Fibroblast of skin of right quadriceps (primary cell): ENCODE measurements at places on chromosomes 7 and 10.

DNA sequence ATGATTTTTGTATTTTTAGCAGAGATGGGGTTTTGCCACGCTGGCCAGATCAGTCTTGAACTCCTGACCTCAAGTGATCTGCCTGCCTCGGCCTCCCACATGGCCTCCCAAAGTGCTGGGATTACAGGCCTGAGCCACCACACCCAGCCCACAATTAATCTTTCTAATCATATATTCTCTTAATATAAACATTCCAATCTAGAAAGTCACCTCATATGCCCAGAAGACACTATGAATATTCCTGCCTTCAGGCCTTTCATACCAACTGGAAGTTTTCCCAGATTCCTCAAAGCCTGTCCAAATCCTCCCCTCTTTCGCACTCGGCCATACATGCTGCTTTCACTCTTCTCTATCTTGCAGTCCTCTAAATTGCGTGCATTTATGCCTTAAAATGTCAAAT lies 32.6 kb downstream of the PDZD8 start:
- peak; percentile 90 for DNase-seq

- no peak for DNase-seq
These were observed 568.1 kb upstream of the LRRN3 start for GRCh38 chr7:110522761-110523200.

DNA sequence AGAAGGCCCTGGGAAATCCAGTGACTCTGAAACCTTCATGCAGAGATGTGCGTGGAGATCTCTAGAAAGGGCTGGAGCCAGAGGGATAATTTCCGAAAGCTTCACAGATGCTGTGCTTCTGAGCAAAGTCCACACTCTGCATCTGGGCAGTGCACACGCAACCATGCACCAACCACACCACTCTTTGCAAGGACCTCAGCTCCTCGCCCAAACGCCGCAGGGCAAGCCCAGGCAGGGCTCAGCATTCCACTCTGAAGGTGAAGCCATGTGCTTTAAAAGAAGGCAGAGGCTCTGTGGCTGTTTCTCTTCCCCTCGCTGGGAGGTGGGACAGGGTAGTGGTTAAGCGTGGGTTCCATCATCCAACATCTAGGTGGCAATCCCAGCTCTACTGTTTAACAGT lies 48.4 kb downstream of the ASB13 start:
- no peak for DNase-seq

GRCh38 chr10:128386231-128386630 lies 260.0 kb upstream of the MKI67 start:
- DNase-seq, result no peak

DNA sequence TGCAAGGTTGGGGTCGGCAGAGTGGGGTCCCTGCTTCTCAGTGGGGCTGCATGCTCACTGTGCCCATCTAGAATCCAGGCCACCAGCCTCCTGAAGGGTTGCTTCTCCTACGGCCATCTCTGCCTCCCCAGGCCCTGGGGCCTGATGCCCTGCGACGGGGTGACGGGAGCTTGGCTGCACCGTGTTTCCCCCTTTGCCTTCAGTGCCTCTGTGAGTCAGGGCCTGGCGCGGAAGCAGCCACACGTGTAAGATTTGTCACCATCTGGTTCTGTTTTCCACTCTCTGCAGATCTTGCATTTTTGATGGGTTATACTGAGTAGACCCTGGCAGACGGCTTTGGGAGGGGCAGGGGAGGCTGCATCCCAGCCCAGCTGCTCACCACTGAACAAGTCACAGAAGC lies 7.2 kb downstream of the ADAMTS14 start:
- DNase-seq, result peak; percentile 91

DNA sequence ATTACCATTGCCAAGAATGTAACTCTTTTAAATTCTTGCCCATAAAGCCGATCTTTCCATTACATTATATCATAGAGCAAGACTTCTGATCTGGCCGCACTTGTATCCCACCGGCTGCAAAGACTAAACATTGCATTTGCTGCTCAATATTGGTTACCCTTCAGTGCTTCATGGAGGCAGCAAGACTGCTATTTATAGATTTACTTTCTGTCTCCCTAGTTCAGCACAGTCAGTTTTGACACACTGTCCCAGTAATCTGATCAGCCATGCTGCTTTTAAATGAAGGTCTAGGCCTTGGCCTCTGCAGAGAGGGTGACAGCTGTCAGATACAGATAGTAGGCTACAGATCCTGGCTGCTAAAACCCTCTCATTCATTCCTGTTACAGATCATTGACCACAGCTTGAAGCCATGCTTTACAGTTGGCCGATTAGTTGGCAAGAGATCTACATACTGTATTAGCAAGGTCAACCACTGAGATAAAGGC lies 562.6 kb upstream of the GALNT17 start:
- DNase-seq, result no peak

DNA sequence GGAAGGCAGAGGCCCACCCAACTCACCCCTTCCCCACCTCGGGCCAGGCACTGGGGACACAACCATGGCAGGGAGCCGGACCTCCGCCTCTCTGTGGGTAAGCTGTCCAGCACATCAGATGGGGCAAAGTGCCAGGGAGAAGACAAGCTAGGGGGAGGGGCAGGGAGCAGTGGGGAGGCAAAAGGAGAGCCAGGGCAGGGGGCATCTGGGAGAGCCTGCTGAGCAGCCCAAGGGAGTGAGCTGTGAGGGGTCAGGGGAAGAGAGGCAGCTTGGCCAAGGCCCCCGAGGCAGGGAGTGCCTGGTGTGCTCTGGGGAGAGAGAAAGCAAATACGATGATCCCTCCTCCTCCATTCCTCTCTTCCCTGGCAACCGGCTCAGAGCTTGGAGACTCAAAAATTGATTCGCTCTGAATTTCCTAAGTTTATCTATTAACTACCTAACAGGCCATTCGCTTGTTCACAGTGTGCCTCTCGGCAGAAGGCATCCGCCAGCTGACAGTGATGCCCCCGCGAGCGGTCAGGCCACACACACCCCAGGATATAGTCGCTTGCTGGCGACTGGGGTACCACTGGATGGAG lies 4.5 kb downstream of the CAMK2B start:
- DNase-seq, result no peak

DNA sequence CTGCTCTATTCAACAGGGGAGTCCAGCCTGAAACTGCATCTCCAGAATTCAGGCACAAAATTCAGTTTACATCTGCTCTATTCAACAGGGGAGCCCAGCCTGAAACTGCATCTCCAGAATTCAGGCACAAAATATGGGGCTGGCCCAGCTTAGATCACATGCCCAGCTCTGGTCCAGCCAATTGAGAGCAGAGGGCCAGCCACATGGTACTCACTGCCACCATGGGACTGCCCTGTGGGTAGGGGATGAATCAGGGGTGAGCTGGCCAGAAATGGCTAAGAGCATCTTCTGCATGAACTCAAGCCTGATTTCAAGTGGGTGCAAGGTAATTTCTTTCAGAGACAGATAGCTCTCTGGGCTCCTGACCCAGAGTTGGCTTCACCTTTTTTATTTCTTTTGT lies 156.6 kb upstream of the LYZL2 start:
- DNase-seq, result peak; percentile 26

DNA sequence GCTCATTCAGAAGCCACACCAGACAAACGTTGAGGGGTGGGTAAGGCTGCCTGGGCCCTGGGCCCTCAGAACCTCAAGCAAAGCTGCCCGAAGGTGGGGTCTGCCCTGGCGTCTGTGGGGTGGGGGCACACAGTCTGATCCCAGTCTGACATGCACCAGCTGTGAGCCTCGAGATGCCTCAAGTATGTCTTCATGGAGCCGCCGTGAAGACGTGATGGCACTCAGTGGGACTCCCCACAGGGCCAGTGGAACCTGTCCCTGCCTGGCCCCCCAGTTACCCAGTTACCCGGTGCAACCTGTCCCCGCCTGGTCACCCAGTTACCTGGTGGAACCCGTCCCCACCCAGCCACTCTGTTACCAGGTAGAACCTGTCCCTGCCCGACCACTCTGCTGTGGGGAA lies 351.2 kb downstream of the PTPRN2 start:
- DNase-seq, result no peak

GRCh38 chr7:158284121-158284520 lies 303.5 kb downstream of the PTPRN2 start:
- no peak for DNase-seq

GRCh38 chr7:83921271-83921940 lies 272.5 kb upstream of the SEMA3E start:
- DNase-seq, result peak; percentile 3

- DNase-seq, result no peak
These were observed 107.0 kb downstream of the FAM53B start for GRCh38 chr10:124637091-124637700.

DNA sequence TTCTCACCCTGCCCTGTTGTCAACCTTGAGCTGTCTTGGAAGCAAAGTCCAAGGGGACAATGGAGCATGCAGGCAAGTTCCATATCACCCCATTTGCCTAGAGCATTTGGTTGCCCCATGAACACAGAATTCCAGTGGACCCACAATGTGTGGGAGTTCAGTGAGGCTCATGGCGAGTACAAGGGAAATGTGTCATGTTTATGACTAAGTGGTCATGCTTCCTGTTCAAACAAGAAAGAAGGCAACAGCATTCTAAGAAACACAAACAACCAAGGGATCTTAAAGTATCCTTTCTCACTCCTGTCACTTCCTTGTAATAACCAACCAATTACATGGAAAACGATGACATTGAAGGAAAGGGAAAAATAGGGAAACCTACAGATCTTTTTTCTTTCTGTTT lies 513.0 kb downstream of the INHBA start:
- DNase-seq, result peak; percentile 91

GRCh38 chr10:77877441-77878344 lies 48.9 kb downstream of the DLG5 start:
- peak; percentile 22 for DNase-seq

- peak; percentile 3 for DNase-seq
These were observed 122.0 kb upstream of the AHR start for GRCh38 chr7:17176371-17177032.

DNA sequence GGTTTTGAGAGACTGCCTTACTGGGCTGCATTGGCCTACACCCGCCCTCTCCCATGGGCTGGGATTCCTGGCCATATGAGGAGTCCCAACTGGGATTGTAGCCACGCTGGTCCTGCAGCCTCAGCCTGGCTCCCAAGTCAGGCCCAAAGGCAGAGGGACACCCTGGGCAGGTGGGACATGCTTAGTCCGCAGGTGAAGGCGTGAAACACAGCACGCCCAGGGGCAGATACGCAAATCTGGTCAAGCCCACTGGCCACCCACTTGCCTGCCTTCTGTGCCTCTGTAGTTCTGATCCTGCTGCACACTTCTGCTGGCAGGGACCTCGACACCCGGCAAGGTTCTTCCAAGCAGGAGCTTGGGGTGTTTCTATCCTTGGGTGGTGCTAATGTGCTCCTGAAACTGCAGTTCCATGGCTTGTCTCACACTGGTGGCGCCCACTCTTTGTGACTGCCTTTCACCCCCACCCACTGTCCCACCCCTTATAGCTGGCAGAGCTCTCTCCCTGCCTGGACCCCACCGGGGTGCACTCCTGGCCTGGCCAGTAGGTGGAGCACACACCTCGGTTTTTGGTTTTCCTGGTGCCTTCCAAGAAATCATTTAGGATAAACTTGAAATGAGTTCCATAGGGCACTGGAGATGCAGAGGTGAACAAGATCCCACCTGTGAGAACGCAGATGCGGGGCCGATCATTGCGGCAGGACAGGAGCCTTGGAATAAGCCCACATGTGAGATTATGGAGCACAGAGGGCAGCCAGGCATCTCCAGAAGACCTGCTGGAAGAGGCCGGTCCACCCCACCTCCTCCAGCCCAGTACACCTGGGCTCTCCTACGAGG lies 47.9 kb downstream of the MKI67 start:
- peak; percentile 39 for DNase-seq

GRCh38 chr7:100122568-100122967 lies 3.1 kb downstream of the CNPY4 start:
- no peak for DNase-seq

- no peak for DNase-seq
These were observed 30.6 kb downstream of the LMTK2 start for GRCh38 chr7:98137134-98137825.

DNA sequence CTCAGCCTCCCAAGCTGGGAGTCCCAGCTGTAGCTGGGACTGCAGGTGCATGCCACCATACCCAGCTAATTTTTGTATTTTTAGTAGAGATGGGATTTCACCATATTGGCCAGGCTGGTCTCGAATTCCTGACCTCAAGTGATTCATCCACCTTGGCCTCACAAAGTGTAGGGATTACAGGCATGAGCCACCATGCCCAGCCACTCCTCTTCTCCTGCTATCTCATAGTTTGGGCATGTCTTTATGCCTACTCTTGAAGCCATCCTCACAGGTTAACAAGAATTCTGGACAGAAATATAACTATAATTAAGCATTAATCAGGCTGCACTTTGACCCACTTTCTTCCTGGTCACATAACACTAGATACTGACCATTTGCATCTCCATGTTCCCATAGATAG lies 28.6 kb upstream of the C10orf67 start:
- no peak for DNase-seq

DNA sequence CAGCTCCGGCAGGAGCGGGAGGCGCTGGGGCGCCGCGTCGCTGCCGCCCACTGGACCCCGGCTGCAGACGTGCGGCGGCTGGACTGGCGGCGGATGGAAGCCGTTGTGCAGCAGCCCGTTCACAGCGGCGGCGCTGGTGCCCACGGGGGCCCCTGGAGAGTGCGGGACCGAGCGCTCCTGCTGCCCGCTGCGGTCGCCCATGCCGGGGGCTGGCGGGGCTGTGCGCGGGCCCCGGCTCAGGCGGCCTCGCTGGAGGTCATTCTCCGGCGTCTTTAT lies 413 bp downstream of the PANK1 start:
- no peak for DNase-seq

- DNase-seq, result peak; percentile 68
These were observed 17.2 kb upstream of the GLI3 start for GRCh38 chr7:42254217-42254616.

- no peak for DNase-seq
These were observed 118.9 kb downstream of the PPP1R3A start for GRCh38 chr7:113799896-113800295.

- DNase-seq, result peak; percentile 84
These were observed 19.4 kb downstream of the MAGI2 start for GRCh38 chr7:79434098-79434497.

- no peak for DNase-seq
These were observed 176.2 kb downstream of the ST7 start for GRCh38 chr7:117129521-117129955.

GRCh38 chr10:43782814-43783213 lies 134.1 kb upstream of the ZNF32 start:
- no peak for DNase-seq

DNA sequence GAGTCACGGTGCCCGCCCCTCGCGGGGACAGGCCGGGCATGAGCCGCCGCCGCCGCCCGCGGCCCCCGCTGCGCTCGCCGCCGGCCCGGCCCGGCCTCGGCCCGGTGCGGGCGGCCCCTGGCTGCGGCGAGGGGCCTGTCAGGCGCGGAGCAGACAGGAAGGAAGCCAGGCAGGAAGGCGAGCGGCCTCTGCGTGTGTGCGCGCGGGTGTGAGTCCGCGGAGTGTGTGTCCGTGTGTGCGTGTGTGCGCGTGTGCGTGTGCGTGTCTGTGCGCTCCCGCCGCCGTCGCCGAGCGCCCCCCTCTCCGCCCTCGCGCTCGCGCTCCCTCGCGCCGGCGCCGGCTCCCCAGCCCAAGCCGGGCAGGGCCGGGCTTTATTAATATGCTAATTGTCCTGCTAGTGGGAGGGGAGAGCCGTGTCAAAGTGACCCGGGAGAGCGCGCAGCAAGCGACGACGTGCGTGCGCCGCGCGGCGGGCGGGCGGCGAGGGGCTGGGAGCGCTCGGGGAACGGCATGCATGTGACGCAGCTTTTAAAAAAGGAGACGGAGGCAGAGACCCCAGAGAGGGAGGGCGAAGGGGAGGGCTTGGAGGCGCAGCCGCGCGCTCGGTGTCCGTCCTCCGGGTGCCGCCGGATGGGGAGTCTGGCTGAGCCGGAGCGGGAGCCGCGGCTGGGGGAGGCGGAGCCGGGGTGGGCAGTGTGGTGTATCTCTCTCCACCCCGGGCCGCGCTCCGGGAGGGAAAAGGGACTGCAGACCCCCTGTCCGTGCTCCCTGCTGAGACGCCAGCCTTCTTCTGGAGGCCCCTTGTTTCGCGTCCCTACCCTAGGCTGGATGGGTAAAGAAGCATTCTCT lies at the start of gene LDB1:
Gene LDB1, minus strand, starts transcription at position 227 of the 849 bp plus-strand sequence. CDS start 258 bp downstream, outside the sequence.
- DNase-seq, result peak; percentile 89
